ENCODE measurements at places on chromosomes 7 and 10.

DNA sequence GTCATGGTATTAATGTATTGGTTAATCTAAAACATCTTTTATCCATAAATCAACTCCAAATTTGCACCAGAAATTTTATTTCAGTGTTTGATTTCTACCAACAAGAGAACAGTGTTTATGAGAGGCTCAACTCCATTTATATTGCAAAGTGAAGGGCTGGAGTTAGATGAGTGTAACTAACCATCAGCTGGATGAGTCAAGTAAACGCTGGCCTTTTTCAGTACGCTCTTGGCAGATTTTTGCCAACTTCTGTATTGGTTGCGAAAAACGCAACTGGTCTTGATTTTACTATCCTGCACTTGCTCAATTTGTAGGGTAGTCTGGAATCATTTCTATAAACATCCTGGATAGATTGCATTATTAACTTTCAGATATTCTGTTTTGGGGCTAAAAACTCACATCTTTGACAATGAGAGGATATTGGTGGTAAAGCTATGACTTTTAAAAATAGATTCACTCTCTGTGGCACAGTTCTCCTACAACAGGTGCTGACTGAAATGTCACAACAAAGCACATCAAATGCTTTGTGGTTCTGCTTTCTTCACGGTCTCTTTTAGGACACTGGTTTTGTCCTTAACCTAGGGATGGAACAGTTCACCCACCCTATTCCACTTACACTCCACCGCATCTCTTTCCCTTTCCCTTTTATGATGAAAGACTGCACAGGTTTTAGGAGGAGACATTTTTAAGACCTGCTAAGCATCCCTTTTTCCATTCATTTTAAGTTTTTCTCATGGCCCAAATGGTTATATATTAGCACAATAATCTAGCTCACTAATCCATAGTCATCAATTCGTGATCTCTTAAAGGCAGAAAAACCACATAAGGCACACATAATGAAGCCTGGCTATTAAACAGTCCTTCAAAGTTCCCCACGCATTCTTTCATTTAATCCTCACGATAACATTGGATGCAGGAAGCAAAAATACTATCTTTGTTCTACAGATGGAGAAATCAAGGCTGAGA is 12.8 kb downstream of the CACNA2D1 start:
- no peak for DNase-seq

GRCh38 chr10:30160271-30160982 is 101.0 kb upstream of the JCAD start:
- no peak for DNase-seq

DNA sequence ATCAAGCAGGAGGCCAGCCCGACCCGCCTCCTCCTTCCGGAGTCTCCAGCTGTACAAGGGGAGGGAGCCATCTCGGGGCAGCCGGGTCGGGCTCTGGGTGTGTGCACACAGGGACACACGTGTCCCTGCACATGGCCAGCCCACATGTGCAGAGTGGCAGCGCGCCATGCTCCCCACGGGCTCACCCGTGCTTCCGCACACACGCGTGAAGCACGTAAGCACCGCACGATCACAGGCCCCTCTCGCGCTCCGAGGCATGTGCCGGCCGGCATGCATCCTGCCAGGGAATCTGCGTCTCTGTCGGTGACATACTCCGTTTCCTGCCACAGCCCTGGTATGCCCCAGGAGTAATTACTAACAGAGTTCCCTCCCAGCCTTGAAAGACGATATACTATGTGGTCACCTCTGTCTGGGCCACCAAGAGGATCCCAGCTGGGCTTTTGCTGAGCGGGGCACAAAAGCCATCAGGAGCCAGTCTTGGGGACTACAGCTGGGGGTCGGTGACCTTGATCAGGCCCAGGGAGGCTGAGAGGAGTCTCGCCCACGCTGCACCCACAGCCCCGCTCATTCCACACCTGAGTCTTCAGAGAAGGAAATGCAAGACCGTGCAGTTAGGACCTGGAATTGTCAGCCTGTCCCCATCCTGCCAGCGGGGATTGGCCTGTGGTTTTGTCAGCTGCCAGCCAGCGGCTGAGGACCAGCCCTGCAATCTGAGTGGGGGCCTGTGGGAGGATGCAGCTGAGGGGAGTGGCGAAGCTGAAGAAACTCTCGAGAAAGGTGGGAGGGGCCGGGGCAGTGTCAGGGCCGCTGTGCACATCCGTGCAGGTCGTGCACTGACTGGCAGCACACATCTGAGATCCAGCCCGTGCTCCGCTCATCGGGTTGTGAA is 11.0 kb upstream of the LFNG start:
- peak; percentile 52 for DNase-seq

GRCh38 chr7:12802070-12802469 is 114.6 kb downstream of the ARL4A start:
- no peak for DNase-seq

GRCh38 chr10:99913831-99914235 is 95.9 kb downstream of the DNMBP start:
- DNase-seq = no peak

- peak; percentile 43 for DNase-seq
These were observed 3.2 kb downstream of the ZNF316 start for GRCh38 chr7:6640246-6640721.

- no peak for DNase-seq
These were observed 426.4 kb downstream of the TYW1 start for GRCh38 chr7:67423065-67423464.

GRCh38 chr7:135960709-135961451 is 16.3 kb downstream of the MTPN start:
- DNase-seq = no peak

- DNase-seq = no peak
These were observed 27.8 kb upstream of the APBB1IP start for GRCh38 chr10:26410356-26410755.

- no peak for DNase-seq
These were observed 7.1 kb upstream of the MUC3A start for GRCh38 chr7:100942045-100942774.
